ENCODE measurements at places on chromosomes 12 and 14.

DNA sequence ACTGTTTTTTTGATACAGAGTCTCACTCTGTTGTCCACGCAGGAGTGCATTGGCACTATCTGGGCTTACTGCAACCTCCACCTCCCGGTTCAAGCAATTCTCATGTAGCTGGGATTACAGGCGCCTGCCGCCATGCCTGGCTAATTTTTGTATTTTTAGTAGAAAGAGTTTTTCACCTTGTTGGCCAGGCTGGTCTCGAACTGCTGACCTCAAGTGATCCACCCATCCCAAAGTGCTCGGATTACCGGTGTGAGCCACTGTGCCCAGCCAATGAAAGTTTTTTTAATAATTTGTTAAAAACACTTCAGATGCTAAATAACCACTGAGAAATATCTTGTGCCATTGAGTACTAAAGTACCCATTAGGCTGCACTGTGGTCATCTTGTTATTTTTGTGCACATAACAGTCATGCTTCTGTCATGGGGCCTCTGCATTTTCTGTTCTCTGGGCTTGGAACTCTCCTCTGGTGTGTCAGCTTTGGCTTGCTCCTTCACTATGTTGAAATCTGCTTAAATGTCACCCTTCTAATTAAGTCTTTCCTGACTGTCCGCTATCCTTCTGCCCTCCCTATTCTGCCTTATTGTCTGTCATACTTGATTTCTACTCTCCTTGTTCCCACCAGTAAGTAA lies 105.1 kb downstream of the KTN1 start:
- no peak for DNase-seq

DNA sequence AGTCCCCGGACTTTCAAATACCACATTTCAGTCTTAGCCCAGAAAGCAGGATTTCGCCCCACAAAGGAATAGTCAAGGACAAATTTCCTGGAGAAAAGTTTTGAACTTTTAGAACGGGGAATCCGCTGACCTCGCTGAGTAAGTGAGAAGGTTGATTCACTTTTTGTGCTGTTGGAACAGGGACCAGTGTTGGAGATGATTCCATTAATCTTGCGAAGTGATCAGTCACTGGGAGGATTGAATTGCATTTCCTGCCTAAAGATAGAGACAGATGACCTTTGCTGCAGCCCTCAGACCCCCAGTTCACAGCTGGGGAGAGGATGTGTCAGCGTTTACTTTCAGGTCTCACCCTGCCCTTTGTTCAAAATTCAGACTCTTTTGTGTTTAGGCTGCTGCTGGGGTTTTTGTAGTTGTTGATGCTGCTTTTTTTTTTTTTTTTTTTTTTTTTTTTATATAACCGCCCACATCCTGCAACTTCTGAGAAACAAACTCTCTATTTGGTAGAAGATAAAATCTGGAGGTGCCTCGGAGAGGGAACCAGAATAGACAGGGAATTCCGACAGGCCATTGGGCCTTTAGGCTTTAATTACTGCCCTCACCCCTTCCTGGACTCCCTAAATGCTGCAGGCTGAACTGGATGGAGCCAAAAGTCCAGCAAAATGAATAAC lies 9.8 kb upstream of the KDM2B start:
- no peak for DNase-seq

- DNase-seq, result peak; percentile 50
Observed at GRCh38 chr12:118061873-118062843, 1.2 kb upstream of the WSB2 start.

DNA sequence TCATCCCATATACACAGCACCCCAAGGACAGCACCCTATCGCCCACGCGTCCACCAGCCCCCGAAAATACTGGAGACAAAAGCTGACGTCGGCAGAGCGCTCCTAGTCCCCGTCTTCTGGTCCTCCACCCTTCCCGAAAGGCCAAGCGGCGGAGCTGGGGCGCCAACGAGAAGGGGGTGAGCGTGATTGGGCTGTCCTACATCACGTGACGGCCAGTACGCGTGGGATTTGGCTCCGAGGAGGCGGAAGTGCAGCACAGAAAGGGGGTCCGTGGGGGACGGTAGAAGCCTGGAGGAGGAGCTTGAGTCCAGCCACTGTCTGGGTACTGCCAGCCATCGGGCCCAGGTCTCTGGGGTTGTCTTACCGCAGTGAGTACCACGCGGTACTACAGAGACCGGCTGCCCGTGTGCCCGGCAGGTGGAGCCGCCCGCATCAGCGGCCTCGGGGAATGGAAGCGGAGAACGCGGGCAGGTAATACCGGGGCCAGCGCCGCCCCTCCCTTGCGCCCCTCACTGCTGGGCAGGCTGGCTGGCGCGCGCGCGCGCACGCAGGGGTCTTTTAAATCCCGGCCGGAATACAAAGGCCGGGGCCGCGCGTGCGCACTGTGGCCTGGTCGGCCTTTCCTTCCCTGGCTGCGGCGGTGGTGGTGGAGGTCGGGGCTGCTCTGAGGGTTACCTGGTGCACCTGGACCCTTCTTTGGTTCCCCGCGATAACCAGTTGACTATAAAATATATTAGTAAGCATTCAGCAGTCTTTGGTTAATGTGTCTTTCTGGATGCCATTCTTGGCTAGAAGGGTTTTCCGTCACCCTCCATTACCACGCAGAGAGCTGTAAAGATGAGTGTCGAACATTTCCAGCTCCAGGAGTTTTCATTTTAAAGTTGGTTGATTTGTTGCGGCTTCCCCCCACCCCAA lies at the start of gene TDG:
Gene TDG, plus strand, starts transcription at position 283 of the 915 bp plus-strand sequence. Its CDS starts 166 bp downstream, at position 449.
- peak; percentile 99 for DNase-seq

GRCh38 chr12:114555451-114555850 lies 128.5 kb downstream of the TBX3 start:
- DNase-seq, result no peak

- DNase-seq, result no peak
Observed at GRCh38 chr12:51357374-51358047, 11.0 kb upstream of the CELA1 start.

DNA sequence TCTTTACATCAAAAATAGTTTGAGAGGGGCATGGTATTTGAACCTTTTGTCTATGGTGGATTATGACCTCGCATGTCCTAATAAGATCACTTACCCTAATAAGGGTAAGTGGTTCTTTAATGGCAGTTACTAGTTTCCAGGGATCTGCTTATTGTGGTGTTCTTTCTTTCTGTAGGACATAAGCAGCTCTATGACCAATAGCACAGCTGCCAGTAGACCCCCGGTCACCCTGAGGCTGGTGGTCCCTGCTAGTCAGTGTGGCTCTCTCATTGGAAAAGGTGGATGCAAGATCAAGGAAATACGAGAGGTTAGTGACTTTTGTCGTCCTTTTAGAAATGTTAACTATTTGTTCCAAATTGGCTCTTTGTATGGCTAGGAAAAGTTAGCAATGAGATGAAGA lies 7.2 kb downstream of the PCBP2 start:
- no peak for DNase-seq

GRCh38 chr12:111410431-111411184 lies 4.9 kb downstream of the SH2B3 start:
- DNase-seq, result no peak

GRCh38 chr14:33201116-33201515 lies 262.4 kb downstream of the NPAS3 start:
- DNase-seq, result no peak

DNA sequence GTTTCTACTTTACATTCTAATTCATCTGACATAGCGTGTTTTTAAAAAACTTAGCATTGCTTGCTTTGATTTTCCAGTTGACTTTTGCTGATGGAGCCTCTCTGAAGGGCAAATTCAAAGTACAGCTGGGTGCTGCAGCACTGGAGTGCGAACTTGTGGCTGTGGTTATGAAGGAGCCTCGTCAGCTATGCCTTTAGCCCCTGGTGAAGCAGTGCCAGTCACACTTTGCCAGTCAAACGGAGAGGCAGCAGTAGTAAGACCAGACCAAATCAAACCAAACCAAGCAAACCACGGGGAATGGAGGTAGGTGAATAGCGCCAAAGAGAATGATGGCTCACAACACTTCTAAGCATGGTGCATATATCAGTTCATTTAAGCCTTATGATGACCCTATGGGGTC lies 15.1 kb upstream of the SLC38A2 start:
- DNase-seq, result no peak

GRCh38 chr12:117105902-117106301 lies 6.7 kb upstream of the TESC start:
- no peak for DNase-seq

DNA sequence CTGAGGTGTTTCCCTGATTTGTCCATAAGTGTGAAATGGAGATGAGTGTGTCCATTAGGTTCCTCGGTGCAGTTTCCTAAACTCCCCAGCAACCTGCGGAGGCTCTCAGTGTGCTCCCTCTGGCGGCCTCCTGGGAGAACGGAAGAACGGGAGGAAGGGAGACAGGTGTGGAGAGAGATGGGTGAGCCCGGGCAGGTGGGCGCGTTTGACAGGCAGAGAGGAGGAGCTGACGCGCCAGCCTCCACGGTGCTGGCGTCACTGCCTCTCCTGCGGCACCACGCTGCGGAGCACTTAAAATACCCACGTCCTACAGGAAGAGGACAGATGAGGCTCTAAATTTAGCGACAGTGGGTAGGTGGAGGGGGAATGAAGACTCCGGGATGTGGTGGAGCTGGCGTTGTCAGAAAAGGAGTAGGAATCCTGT lies 26.8 kb upstream of the PEX5 start:
- DNase-seq, result peak; percentile 84

GRCh38 chr12:124766727-124767065 lies 97.0 kb downstream of the SCARB1 start:
- no peak for DNase-seq

- DNase-seq, result no peak
Observed at GRCh38 chr12:19647806-19648556, 208.7 kb downstream of the AEBP2 start.

DNA sequence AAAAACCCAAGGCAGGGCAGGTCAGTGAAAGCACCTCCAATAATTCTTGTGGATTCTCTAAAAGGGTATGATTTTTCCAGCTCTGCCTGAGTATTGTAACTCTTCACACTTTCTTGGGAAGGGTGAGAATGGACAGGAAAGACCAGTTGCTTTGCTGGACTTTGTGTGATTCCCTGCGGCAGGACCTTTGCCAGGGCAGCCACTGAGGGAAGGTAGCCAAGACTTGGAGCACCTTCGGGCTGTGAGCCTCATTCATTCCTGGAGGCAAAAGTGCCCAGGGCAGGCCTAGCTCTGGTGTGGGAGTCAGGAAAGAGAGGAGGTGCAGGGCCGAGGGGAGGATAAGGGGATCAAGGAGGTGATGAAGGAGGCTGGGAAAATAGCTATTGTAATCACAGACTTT lies 80.2 kb downstream of the VCPKMT start:
- DNase-seq, result no peak

GRCh38 chr12:3745152-3745551 lies 7.8 kb downstream of the CRACR2A start:
- no peak for DNase-seq

- DNase-seq, result peak; percentile 76
Observed at GRCh38 chr14:21092273-21093011, 6.0 kb downstream of the ZNF219 start.

DNA sequence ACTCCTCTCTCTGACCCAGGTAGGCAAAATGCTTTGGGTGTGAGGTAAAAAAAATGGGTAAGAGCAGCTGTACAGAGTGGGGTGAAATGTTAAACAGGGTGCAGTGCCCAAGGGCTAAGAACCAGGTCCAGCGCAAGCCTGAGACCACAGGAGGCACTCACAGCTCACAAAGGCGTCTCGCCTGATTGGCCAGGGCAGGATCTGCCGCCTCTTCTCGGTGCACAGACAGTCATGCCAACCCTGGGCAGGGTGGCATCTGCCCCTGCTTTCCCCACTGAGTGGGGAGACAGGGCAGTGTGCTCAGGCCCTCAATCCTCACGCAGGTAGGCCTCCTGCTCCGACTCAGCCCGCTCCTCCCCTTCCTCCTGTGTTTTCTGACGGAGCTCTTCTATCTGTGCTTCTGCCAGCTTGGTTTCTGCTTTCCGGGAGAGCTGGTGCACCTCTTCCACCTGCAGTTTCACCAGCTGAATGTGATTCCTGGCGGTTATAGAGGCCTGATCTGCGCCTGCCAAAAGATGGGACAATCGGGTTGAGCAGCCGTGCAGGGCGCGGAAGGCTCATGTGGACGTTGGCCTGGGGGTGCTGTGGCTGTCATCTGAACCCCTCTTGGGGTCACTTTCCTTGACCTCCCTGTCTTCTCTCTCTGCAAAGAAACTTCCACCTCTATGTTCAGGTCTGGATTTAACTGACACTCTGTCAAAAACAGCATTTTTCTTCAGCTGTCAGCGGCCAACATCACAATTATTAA lies 4.7 kb downstream of the B3GNT4 start:
- DNase-seq, result no peak

Measured in head of caudate nucleus (tissue), 42 donors.